ENCODE measurements at places on chromosomes 11 and 22. TPM values are rescaled to one million over a fixed set of nuclear protein-coding genes. Genes with fewer than 3 reads are reported as not detected.

SYT12 gene
- 0.44 TPM for total RNA-seq

- H3K27ac ChIP-seq: no peak overlapping the region
- peaks cover 7% of the 10 kb centered on the region for H3K4me1 ChIP-seq
- no peak for DNase-seq
- H3K4me3 ChIP-seq: no peak overlapping the region
Observed at GRCh38 chr11:92357344-92357743, 132.7 kb downstream of the FAT3 start.

PHOX2A gene
- 5.6 TPM for total RNA-seq

DNA sequence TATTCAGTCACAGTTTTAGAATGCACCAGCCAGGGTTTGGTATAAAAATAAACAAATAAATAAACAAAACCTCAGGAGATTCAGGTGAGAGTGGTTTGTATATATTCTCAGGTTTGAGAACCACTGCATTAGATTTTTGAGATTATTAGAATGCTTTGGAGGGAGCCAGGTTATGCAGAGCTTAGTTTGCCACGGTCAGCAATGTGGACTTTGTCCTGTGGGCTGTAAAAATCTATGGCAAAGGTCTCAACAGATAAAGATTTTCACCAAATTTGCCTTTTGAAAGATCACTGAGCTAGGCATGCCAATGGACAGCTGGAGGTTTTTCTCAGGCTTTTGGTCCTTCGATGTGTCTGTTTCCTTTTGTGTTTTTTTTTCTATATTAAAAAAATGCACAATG is 650.1 kb upstream of the RAG2 start:
- H3K27me3 ChIP-seq: no peaks in the 10 kb centered on the region
- no peak overlapping the region for H3K4me3 ChIP-seq
- H3K4me1 ChIP-seq: no peaks in the 10 kb centered on the region
- DNase-seq: no peak

CRYBB2 gene
- not detected for total RNA-seq

EHF gene
- not detected for total RNA-seq

OR5B21 gene
- total RNA-seq: not detected

- no peaks in the 10 kb centered on the region for H3K36me3 ChIP-seq
- H3K4me1 ChIP-seq: peaks cover 38% of the 10 kb centered on the region
- H3K4me3 ChIP-seq: peak overlapping the region; percentile 77
- no peak for DNase-seq
Observed at GRCh38 chr11:67270256-67271204, 4.3 kb downstream of the GRK2 start.

HBB gene
- not detected for total RNA-seq

- no peak overlapping the region for H3K27ac ChIP-seq
- no peaks in the 10 kb centered on the region for H3K27me3 ChIP-seq
- DNase-seq: no peak
- H3K36me3 ChIP-seq: peaks cover 21% of the 10 kb centered on the region
Observed at GRCh38 chr22:21673534-21674321, 7.9 kb downstream of the PPIL2 start.

DNA sequence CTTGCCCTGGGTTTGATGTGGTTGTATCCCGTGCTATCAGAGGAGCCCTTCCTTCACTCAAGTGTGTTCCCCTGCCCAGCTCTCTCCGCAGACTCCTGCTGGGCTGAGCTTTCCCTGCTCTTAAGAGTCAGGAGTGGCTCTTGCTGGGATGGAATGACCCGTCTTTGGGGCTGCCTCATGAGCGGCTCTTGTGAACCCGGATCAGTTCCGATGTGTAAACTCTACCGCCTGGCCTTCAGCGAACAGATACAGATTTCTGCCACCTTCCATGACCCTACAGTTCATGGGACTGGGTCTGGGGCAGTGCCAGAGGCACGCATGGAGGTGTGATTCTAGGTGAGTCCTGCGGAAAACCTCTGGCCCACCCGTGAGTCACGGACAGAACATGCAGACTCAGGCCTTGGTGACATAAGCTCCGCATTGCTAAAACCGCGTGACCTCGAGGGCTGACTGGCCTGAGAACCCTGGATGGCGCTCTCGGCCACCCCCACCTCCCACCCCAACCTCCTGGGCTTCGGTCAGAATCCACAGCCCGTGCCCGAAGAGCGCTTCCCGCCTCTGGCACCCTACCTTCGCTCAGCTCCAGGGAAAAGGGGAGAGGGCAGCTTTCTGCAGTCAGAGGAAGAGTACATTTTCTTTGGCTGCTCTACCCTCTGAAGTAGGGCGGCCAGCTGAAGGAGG is 1.3 kb upstream of the ZBTB16 start:
- H3K27me3 ChIP-seq: peaks cover 30% of the 10 kb centered on the region
- peak overlapping the region; percentile 91 for H3K4me3 ChIP-seq
- H3K27ac ChIP-seq: no peak overlapping the region
- peaks cover 41% of the 10 kb centered on the region for H3K4me1 ChIP-seq
- no peak for DNase-seq

PKDREJ gene
- not detected for total RNA-seq
